Stimulated activated CD4-positive, alpha-beta T cell treated with anti-CD3 and anti-CD28 coated beads, TNF-alpha, amount 100 ng/mL, for 48 hours (primary cell): ENCODE measurements at places on chromosomes 7 and 10.

DNA sequence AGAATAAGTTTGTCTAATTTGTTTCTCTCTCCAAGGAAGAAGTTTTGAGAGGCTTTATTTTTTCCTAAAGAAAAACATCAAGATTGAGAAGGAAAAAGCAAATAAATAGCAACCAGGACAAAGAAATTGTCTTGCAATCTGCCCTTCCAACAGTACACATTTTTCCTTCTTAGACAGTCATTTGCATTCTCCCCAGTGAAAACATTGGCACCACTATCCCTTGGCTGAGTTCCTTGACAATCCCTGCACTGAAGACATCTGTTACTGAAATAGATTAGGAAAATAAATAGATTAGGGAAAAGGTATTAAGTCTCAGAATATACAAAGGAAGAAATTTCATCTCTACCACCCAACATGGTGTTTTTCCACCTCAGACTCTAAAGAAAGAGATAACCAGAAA is 12.2 kb upstream of the TMEM243 start:
- DNase-seq = no peak

DNA sequence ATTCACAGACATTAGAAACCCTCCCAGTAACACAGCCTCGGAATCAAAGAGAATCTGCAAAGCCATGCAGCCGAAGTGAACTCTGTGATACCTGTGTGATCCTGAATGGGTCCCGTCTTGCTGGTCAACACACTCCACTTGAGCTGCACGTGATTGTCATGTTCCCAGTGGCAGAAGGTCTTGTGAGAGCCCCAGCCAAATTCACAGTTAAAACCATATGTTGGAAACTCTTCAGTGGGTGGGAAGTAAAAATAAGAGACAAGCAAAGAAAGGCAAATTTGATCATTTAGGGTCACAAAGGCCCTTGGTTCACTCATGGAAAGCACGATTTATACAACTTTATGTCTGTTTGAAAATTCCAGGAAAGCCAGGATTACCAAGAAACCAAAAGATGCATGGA is 142.3 kb downstream of the NRP1 start:
- DNase-seq = no peak

DNA sequence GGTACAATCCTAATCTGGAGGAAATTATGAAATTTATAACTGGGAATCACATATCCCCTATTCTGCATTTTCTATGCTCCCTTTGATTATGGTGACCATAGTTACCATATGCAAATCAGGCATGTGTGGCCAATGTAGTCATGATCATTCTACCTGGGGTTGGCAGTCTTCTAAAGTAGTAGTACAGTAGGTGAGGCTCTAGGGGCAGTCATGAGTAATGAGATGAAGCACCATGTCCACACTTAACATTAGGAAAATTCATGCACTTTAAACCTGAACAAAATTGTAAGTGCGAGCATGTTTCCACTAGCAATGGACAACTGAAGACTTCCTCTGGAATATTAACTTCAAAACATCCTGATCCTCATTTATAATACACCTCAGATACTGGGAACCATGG is 545.9 kb downstream of the SUGCT start:
- no peak for DNase-seq

DNA sequence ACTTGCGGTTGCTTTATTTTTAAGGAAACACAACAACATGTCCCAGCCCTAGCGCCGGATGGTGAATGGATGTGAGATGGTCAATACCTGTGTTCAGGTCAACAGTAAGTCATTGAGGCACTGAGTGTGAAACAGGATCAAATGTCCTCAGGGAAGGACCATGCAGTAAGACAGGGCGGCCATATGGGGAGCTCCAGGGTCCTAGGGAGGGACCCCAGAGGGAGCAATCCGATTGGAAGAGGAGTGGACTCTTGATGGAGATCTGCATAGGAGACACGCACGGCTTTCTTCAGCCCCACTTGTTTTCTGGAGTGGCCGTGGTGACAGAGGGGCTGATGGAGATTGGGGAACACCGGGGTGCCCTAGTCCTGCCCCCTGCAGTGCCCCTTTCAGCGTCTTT is 423.8 kb upstream of the MKI67 start:
- no peak for DNase-seq

DNA sequence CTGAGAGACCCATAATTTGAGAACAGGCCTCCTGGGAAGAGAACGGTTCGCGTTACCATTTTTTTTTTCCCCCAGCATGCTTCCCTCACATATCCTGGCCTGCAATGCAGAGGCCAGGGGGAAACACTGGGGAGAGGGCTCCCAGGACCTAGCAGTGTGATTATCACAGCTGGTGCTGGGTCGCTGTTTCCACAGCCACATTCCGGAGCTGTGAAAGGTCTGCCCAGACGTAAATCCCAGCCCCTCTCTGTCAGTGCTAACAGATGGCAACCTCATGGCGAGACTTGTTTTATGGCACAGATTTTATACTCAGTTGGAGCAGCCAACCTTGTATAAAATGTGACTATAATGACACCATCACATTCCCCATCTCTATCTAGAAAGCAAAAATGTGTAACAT is 150.5 kb downstream of the PLXDC2 start:
- DNase-seq = no peak

DNA sequence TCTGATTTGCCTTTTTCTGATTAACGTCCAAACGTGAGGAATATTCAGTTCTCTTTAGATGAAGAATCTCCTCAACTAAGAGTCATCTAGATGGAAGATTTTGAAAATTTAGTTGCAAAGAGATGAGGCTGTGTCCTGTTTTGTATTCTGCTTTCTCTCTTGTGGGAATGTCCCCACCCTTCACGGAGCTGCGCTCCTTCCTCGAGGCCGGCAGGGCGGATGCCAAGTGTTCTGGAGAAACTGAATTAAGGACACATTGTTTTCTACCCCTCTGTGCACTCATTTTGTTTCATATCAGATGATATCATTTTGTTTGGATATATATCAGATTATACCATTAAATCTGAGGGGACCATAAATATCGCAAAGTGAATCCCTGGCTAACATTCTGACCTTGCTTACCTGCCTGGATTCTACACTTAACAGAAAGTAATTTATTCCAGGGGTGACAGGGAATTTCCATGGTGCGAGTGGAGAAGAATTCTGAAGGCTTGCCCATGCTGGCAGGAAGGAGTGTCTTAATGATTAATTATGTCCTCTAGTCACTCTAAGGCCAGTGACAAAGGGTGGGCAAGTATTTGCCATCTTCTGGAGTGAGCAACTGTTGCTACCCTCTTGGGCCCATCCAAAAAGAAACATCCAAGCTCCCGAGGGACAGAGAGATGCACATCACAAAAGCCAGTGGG is 47.9 kb upstream of the IGFBP3 start:
- DNase-seq = no peak

DNA sequence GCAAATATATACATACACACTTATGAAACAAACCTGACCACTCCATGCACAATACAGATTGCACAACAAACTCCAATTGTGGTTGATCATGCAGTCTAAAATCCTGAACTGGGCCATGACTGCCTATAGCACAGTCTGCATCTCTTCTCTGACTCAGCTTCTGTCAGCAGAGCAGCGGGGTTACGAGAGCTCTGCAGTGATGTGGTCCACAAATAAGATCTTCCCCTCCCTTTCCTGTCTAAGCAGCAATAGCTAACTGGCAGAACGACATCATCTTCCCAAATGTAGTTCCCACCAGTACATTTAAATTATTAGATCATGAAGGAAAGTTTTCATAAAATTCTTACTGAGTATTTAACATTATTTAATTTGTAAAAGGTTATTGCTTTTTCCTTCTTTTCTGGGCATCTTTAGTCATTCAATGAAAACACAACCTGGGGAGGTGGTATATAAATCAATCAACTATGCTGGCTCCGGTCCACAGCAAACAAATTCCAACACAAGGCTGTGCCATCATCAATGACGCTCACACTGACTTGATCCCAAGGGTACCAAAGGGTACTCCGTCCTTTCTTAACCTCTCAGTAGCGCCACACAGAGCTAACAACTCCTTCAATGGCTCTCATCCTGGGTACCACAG is 17.1 kb downstream of the ARHGAP21 start:
- no peak for DNase-seq

DNA sequence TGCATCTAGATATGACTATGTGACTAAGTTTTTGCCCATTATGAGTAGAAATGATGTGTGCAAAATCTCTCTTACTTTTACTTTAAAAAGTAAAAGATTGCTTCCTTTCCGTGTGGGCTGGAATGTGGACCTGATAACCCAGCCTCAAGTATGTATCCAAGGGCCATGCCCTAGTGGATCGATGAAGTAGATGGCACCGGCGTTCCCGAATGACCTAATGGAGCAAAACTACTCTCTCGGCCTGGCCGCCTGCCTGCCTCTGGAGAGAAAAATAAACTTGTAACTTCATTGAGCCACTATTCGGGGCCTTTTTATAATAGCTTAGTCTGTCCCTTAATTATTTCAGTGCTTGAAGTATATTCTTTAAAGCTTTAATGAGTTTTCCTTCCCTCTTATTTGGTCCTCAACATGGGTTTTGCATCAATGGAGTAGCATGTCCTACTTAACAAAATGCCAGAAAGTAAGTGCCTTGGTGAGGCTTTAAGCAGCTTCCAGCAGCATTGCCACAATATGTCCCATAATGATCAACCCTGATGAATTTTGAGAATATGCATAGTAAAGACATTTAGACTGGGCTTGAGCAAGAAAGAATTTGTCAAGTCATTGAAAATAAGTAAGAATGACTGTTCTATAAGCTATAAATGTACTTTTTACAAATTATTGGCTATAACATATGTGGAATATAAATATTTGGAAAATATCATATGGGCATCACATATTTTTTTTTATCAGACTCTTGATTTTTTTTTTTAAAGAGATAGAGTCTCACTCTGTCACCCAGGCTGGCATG is 61.4 kb downstream of the PLXDC2 start:
- no peak for DNase-seq

GRCh38 chr10:106457522-106457921 is 707.0 kb downstream of the SORCS1 start:
- DNase-seq = no peak

GRCh38 chr7:121479466-121479865 is 83.4 kb upstream of the FAM3C start:
- DNase-seq = no peak

- no peak for DNase-seq
These were observed 103.9 kb upstream of the THSD7A start for GRCh38 chr7:11935905-11936304.

DNA sequence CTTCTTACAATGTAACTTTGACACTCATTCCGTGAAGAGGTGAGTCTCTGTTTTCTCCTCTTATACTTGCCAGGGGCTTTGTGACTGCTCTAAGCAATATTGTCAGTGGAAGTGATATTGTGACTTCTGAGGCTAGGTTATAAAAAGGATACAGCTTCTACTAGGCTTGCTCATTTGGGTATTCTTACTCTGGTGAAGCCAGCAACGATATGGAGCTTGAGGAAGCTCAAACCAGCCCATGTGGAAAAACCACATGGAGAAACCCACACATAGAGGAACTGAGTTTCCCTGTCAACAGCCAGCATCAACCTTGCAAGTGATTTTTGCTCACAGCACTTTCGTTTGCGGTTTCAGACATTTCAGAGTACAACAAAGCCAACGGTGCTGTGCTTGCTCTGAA is 149.6 kb upstream of the SEMA3E start:
- no peak for DNase-seq

DNA sequence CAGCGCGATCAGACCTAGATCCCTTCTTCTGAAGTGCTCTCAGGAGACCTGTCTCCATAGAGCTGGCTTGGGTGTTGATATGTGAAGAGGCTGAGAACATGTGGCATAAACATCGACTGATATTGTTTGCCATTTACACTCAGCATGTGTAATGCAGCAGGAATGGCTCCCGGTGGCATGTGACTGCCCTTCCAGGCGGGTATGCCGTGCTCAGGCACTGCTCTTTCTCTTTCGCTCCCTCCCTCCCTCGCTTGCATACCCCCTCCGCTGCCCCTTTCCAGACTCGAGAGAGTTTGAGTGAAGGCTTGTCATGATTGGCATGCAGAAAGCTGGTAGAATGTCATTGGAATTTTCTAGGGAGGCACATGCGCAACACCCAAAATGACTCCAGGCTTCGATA is 107.3 kb upstream of the PDCD4 start:
- no peak for DNase-seq

DNA sequence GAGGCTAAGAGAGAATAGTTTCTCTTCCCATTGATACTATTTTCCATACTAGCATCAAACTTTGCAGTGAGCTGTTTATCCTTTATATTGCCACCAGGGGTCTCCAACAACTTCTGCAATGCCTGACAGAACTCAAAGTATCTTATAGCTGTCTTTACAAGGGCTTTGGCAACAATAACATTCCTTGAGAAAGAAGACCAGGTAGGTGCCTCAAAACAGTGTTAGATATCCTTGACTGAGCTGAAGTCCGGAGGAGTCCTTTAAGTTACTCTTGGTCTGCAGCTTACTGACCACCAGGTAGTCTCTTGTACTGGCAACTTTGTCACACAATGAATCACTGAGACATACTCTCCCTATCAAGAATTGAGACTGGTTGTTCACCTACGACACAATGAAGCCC is 30.0 kb upstream of the TES start:
- DNase-seq = no peak

GRCh38 chr10:82861889-82862288 is 986.9 kb downstream of the NRG3 start:
- DNase-seq = no peak

GRCh38 chr7:53119514-53119941 is 84.1 kb downstream of the POM121L12 start:
- DNase-seq = no peak

- no peak for DNase-seq
These were observed 189.6 kb downstream of the ADAM12 start for GRCh38 chr10:126198681-126199080.

DNA sequence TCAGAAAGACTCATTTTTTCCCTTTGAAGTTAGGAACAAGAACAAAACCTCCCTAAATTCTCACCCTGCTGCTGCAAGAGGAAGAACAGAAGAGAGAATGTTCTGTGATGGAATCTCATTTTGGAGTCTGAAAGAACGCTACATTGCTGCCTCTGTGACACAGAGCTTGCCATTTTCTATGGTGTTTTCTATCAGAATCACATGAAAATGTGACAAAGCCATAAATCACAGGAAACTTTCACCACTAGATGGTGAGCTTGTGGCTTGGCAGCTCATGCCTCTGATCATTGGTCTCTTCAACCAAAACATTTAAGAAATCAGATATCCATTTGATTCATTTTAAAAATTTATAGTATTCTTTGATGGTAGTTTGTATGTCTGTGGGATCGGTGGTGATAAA is 82.9 kb downstream of the CADPS2 start:
- no peak for DNase-seq

- DNase-seq = no peak
These were observed 24.1 kb downstream of the R3HCC1L start for GRCh38 chr10:98158576-98158975.

DNA sequence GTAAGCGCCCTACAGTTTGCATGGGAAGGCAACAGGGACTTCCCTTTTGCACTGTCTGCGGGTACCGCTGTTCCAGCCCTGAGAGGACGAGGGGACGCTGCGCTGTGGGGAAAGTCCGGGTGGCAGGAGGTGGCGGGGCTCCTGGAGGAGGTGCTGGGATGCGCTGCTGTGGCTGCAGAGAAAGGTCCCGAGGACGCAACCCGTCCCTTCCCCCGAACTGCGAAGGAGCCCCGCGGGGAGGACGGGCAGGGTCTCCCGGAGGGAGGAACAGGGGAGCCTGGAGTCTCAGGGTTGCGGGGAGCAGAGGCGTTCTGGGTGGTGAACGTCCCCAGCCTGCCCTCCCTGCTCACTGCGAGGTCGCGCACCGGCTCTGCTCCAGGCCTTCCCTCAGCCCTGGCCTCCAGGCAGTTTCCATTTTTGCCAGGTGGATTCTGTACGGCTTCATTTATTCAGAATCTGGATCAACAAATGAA is 91.6 kb downstream of the CXCL12 start:
- no peak for DNase-seq
